ENCODE measurements at places on chromosomes 7 and 10.

DNA sequence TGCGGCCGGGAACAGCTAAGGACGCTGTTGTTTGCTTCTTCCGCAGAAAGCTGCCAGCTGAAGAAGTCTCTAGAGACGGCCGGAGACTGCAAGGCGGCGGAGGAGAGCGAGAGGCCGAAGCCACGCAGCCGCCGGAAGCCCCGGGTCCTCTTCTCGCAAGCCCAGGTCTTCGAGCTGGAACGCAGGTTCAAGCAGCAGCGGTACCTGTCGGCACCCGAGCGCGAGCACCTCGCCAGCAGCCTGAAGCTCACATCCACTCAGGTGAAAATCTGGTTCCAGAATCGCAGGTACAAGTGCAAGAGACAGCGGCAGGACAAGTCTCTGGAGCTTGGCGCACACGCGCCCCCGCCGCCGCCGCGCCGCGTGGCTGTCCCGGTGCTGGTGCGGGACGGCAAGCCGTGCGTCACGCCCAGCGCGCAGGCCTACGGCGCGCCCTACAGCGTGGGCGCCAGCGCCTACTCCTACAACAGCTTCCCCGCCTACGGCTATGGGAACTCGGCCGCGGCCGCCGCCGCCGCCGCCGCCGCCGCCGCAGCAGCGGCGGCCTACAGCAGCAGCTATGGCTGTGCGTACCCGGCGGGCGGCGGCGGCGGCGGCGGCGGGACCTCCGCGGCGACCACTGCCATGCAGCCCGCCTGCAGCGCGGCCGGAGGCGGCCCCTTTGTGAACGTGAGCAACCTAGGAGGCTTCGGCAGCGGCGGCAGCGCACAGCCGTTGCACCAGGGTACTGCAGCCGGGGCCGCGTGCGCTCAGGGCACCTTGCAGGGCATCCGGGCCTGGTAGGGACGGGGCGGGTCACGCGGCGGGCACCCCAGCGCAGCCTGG is 2.4 kb downstream of the NKX2-3 start:
- no peak for DNase-seq

DNA sequence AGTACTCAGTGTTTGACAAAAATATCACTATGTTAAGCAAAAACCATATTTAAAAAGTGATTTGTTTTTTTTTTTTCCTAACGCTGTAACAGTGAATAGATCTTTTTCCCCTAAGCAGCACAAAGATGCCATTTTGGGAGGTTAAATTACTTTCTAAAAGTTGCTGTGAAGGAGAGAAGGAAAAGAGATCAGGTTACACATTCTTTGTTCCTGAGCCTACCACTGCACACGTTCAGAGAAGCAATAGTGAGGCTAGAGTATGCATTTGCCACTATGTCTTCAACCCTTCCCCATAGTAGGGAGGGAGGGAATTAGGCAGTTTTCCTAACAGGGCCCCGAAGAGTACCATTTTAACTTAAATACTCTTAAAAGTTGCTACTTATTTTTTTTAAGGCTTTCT is 38.9 kb downstream of the BMPR1A start:
- peak; percentile 24 for DNase-seq

DNA sequence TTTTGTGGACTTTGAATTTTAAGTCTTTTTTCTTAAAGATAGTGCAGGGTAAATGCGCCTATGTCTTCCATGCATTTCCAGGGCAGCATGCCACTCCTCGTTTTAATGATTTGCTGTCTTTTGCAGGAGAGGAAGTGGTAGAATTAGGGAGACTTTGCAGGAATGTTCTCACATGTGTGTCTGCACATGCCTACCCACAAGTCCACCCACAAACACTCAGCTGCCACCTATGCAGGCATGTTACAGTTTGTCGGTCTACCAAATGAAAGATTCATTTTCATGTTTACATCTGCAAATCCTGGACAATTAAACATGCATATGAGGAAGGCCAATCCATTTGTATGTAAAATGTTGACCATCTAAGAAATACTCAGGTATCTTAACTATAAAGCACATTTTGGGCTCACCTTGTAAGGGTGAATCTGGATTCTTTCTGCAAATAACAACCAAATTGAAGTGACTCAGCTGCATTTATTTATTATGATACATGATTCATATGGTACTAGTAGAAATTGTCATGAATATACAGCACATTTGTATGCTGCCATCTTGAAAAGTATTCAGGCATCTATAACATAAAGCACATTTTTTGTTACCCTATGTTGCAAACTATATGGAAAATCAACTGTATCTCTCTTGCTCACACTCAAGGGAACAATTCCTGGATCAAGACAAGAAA is 4.7 kb upstream of the TEX36 start:
- DNase-seq, result no peak

DNA sequence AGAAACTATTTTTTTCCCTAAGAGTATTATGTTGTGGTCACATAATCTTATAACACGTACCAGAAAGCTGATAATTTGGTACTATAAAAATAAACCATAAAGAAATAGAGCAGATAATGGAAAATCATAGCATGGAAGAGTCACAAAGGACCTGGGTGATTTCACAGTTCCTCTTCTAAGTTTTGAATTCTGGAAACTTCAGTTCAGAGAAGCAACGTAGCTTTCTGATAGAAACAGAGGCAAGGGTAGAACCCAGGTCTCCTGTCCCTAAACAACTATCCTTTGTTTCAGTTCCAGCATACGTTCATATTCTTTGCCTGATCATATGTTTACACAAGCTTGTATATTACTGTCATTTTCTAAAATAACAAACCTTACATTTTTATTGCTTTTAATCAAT is 47.9 kb downstream of the MRC1 start:
- DNase-seq, result no peak

GRCh38 chr10:8563478-8563877 is 509.0 kb downstream of the GATA3 start:
- no peak for DNase-seq

Data from RCC 7860 (cell line).